ENCODE measurements at places on chromosomes 4 and X.

- DNase-seq, result no peak
Measured at GRCh38 chr4:18022572-18023050, 1.1 kb upstream of the LCORL start.

DNA sequence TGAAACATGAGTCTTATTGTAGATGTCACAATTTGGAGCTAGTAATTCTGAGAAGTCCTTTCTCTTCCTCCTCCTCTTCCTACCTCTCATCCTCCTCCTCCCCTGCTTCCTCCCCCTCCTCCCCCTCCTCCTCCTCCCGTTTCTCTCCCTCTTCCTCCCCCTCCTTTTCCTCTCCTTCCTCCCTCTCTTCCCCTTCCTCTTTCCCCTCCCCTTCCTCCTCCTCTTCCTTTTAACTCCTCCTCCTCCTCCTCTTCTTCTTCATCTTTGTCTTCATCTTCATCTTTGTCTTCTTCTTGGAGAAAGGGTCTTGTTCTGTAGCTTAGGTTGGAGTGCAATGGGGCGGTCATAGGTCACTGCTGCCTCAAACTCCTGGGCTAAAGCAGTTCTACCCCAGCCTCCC is 161.8 kb downstream of the PCDH7 start:
- DNase-seq, result no peak

- DNase-seq, result no peak
Measured at GRCh38 chr4:187929024-187929423, 66.5 kb upstream of the ZFP42 start.

- DNase-seq, result no peak
Measured at GRCh38 chrX:24839331-24839730, 145.6 kb downstream of the POLA1 start.

- no peak for DNase-seq
Measured at GRCh38 chrX:46703980-46704379, 54.9 kb downstream of the SLC9A7 start.

DNA sequence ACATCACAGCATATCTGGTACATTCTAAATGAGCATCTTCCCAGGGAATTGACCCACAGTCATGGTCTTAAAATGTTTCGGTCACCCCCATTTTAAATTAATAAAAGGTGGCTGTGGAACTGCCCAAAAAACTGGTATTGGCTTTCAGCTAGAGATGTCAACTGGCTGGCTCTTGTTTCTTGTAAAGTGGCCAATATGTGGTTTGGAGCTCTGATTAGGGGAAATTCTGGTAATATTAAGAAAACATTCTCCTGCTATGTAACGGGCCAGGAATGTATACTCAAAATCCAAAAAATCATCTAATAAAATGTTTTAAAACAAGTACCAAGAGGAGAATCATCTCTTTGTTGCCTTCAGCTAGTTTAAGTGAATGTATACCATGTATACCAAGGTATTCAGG is 62.0 kb upstream of the VCX2 start:
- no peak for DNase-seq

GRCh38 chrX:53654376-53654775 is 32.1 kb downstream of the HUWE1 start:
- no peak for DNase-seq

GRCh38 chrX:136176399-136176825 is 29.1 kb downstream of the FHL1 start:
- DNase-seq, result no peak

- DNase-seq, result no peak
Measured at GRCh38 chr4:46492394-46492793, 102.5 kb upstream of the GABRA2 start.

DNA sequence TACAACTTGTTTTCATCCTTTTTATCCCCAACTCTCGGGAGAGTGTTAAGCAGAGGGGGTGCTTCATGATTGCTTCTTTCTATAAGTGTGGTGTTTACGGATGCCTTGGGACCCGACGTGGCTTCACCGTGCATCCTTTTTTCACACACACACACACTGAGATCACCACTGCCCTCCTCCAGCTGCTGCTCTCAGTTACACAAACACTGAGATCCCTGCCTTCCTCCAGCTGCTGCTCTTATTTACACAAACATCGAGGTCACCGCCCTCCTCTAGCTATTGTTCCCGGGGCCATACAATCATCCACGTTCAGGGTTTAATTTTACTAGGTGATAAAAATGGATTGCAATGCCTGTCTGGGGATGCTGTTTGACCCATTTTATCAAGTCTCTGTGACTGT is 155.4 kb upstream of the FAM9B start:
- no peak for DNase-seq

DNA sequence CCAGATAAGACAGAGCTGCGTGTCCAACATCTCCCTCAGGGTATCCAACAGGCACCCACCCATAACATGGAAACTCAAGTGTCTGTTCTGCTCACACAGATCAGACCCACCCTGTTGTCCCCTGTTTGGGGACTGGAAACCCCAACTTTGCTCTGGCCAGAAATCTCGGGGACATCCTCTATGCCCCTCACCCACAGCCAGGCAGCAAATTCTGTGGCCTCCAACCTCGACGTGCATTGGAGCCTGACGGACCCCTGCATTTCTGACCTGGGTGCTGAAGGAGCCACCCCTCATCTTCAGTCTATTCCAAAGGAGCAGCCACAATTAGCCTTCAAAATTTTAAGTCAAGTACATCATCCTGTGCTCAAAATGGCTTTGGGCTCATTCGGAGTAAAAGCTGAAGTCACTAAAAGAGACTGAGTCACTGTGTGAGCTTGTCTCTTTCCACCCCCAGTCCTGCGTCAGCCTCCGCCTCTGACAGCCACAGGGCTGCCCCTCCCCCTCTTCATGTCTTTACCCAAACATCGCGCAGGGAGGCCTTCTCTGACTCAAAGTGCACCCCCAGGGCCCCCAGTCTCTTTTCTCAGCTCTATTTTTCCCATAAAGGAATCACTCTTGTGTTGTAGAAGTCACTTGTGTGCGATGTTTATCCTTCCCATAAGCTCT is 24.4 kb upstream of the PDE6B start:
- no peak for DNase-seq

DNA sequence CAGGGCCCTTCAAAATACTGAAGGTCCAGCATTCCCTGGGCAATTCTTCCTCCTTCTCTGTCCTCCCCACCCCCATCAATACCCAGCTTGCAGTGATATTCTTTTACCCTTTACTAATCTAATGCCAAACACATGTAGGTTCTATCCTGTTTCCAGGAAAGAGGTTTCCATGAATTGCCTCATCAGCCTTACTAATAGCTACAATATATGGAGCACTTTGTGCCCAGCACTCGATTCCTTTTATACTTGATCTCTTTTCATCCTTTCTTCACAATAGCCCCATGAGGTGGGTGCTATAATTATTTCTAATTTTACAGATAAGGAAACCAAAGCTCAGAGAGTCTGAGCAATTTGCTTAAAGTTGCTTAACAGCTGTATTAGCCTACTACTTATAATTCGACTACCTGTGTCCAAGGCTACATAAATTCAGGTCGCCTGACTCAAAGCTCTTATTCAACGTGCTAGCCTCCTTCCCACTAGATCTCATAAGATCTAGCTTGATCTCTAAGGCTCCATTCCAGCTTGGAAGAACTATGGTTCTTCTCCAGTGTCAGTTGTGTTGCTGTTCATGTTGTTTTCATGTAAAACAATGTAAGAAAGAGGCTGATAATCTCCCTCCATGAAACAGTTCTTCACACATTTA is 229.6 kb upstream of the PGRMC2 start:
- no peak for DNase-seq

GRCh38 chr4:169143335-169143734 is 127.4 kb downstream of the SH3RF1 start:
- no peak for DNase-seq

GRCh38 chrX:63855896-63856295 is 70.9 kb upstream of the ARHGEF9 start:
- DNase-seq, result no peak

DNA sequence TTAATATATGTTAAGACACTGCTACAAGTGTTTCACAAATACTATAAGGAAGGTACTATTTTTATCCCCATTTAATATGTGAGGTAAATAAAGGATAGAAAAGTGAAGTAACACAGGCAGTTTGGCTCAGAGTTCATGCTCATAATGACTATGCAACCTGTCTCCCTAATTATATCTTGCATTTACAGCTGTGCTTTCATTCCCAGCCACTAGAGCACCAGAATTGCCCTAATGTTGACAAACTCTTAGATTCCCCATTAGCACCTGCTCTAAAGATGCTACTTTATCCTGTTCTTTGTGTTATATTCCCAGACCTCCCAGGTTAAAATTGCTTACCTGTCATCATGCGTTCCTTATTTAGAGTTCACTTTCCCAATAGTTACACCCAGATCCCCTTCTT is 833.6 kb downstream of the CCSER1 start:
- no peak for DNase-seq

GRCh38 chrX:134718105-134718965 is 60.1 kb upstream of the PLAC1 start:
- DNase-seq, result no peak

GRCh38 chr4:184267673-184268583 is 50.3 kb upstream of the ENPP6 start:
- DNase-seq, result peak; percentile 43

- peak; percentile 52 for DNase-seq
Measured at GRCh38 chrX:104922206-104922621, 298.3 kb downstream of the TEX13A start.

GRCh38 chr4:89283226-89284009 is 24.2 kb downstream of the GPRIN3 start:
- DNase-seq, result peak; percentile 8

DNA sequence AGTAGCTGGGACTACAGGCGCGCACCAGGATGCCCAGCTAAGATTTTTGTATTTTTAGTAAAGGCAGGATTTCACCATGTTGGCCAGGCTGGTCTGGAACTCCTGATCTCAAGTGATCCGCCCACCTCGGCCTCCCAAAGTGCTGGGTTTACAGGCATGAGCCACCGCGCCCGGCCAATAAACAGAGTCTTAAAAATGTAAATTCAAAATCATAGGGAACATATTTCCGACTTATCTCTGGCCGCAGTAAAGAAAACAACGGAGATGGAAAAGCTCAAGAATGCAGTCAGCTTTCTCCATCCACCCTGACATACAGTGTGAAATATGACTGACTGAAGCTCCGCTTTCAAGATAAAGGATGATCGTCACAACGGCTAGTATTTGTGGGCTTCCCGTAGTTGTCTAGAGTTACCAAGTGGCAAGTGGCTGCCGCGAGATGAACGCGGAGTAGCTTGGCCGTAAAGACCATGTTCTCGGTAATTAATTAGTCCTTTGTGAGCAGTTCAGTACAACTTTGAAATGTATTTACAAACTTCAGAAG is 495.1 kb upstream of the FAT1 start:
- no peak for DNase-seq

DNA sequence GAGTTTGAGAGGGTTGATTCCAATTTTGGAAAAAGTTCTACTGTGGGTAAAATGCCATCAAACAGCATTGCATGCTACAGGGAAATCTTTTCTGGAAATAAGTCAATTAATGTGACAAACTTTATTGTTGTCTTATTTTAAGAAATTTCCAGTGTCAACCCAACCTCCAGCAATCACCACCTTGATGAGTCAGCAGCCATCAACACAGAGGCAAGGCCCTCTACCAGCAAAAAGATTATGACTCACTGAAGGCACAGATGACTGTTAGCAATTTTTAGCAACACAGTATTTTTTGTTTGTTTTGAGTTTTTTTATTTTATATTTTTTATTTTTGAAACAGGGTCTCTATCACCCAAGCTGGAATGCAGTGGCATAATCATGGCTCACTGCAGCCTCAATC is 165.4 kb upstream of the C1QTNF7 start:
- no peak for DNase-seq

GRCh38 chr4:128060121-128060698 is 902 bp upstream of the LARP1B start:
- no peak for DNase-seq

GRCh38 chrX:13994104-13994503 is 35.6 kb downstream of the GEMIN8 start:
- no peak for DNase-seq

GRCh38 chr4:32002037-32002747 is 1282.0 kb downstream of the PCDH7 start:
- DNase-seq, result no peak

DNA sequence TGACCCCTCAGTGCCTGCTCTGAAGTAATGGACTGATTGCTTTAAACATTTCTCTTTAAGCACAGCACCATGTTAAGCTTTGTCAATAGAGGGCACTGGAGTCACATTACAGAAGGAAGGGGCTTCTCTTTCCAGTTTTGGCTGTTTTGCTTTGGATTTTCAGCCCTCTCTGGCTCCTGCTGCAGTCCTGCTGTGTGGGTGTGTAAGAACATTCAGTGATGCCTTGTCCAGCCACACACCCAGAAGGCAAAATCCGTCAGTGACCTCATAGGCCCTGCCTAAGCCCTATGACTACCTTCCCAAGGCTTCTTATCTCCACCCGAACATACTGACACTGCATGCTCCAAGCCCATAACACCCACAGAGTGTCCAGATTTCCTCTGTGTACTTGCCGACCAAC is 215.3 kb upstream of the CTSO start:
- DNase-seq, result peak; percentile 3

DNA sequence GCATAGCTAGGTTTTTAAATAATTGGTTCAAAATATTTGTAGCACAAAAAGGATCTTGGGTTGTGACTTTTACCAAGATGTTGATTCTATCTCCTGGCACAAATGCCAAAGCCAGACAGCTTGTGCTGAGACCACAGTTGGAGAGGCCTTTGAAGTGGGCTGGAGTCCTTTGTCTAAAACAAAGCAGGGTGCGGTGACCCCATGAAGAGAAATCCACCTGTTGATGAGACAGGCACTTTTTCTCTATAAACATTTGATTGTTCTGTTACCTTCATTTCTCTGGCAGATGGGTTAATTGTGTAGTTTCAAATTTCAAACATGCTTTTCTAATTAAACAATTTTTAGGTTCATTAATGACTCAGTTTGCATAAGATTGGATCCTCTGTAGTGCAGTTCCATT is 56.7 kb downstream of the STOX2 start:
- no peak for DNase-seq

DNA sequence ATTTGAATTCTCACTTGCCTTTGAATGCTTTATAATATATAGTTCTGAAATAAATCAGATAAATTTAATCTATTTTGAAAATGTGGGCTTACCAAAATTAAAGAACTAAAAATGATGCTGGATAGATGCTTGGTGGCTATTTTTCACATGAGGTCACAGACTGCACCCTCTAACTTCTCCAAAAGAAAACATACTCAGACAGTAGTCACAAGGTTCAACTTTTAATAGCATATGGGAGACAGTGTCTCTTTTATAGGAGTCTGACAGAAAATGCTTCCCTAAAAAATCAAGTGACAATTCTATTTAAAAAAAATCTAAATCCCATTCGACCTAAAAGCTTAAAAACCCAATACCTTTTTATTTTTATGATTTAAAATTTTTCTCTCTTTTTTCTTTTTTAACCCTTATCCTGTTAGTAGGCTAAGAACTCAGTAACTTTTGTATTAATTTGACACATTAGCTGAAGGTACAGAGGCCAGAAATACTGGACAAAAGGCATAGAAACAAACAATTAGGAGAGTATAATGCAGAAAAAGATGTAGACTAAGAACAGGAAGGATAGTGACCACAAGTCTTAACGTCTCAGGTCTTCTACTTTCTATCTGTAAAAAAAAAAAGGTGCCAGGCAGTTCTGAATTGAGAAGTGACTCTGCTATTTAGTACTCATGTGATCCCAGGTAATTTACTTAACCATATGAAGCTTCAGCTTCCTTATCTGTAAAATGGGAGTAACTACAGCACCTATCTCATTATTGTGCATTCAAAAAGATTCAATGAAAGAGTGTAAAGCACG is 7.6 kb downstream of the TIGD4 start:
- no peak for DNase-seq

- no peak for DNase-seq
Measured at GRCh38 chr4:118931786-118932185, 43.1 kb downstream of the SYNPO2 start.
